Fibroblast of skin of back (primary cell): ENCODE measurements at places on chromosomes 7 and 10.

GRCh38 chr10:111023060-111023459 lies 53.8 kb upstream of the ADRA2A start:
- no peak for DNase-seq

- no peak for DNase-seq
Measured at GRCh38 chr10:87177-88080, 38.3 kb upstream of the TUBB8 start.

GRCh38 chr7:88315522-88315921 lies 8.8 kb upstream of the STEAP4 start:
- no peak for DNase-seq

DNA sequence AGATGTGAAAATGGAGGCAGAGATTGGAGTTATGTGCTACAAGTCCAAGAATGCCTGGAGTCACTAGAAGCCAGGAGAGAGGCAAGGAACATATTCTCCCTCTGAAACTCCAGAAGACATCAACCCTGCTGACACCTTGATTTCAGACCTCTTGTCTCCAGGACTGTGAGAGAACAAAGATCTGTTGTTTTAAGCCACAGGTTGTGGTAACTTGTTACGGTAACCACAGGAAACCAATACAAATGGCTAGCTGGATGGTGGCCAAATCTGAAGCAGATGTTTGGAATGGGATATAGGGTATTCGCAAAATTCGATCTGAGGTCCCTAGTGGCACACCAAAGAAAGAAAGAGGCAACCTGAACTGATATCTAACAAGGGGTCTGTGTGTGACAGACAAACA lies 129.0 kb downstream of the HERPUD2 start:
- no peak for DNase-seq

DNA sequence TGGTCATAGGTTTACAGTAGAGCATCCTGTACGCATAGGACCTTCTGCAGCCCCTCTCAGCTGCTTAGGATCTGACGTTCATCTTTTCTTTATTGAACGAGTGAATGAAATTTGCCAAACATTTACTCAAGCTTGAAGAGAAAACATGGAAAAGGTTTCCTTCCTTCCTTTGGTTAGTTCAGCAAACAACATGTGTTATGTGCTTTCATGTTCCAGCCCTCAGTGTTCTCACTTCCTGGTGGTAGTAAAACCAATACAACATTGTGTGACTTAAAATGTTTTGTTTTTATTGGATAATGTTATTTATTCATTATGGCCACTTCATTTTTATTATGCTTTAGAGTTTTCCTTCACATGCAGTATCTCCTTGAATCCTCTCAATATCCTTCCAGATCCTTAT lies 1.4 kb upstream of the CDCA7L start:
- no peak for DNase-seq

- DNase-seq, result no peak
Measured at GRCh38 chr10:93867525-93867924, 26.3 kb upstream of the SLC35G1 start.

- DNase-seq, result peak; percentile 88
Measured at GRCh38 chr7:51351661-51352060, 35.1 kb upstream of the COBL start.

DNA sequence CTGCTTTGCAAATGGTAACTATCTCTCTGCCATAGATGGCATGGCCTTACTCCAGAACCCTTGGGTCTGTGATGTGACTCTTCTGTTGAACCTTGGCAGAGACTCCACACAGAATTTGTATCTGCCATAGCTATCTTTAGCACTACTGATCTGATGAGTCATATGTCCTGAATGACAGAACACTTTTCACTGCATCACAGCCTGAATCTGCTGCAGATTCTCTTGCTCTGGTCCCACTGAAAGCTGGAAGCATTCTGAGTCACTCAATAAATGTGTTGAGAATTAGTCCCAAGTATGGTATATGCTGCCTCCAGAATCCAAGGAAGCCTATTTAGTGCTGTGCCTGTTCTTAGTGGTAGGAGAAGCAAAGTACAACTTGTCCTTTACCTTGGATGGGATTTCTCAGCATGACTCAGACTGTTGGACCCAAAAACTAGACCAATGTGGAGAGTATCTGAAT lies 39.5 kb upstream of the ANKRD1 start:
- peak; percentile 99 for DNase-seq
